ENCODE measurements at places on chromosomes 11 and 22. TPM values are rescaled to one million over a fixed set of nuclear protein-coding genes. Genes with fewer than 3 reads are reported as not detected.

DNA sequence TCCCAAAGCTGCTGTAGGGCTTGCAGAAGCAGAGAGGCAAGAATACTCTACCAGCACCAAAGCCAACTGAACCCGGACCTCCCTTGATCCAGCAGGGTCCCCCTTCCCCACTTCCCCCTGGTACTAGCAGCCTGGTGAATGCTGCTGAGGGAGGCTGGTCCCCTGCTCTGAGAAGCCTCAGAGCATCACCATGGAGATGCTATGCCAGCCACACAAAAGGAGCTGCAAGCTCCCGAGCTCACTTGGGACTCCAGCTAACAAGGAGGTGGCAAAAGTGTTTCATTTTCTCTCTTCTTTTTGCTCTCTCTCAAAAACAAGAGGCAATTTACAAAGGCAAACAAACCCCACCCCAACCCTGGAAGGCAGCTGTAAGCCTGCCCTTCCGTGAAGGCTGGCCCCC is 509.8 kb downstream of the BUD13 start:
- DNase-seq, result no peak
- H3K27ac ChIP-seq, result no peak overlapping the region
- H3K36me3 ChIP-seq, result no peaks in the 10 kb centered on the region
- H3K4me1 ChIP-seq, result no peaks in the 10 kb centered on the region
- no peak overlapping the region for H3K4me3 ChIP-seq

GRCh38 chr11:120539667-120540369 is 28.3 kb downstream of the GRIK4 start:
- H3K27ac ChIP-seq, result no peak overlapping the region
- no peaks in the 10 kb centered on the region for H3K36me3 ChIP-seq
- no peak overlapping the region for H3K4me3 ChIP-seq

DNA sequence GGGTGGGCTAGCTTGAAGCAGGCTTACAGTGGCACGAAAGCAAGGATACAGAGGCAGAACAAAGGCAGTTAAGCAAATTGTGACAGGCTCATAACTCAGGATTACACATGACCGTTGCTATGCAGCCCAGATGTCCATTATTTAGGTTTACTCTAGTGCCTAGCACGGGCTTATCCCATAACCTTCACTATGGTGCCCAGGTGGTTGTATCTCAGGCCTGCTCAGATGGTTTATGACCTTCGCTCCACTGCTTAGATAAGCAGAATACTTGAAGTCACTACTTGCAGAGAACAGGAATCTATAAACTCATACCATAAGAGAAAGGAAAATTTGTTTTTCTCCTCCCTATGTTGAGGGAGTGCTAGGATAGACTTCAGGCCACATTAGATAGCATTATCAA is 9.0 kb downstream of the OR6M1 start:
- no peak overlapping the region for H3K4me3 ChIP-seq
- peaks cover 7% of the 10 kb centered on the region for H3K4me1 ChIP-seq
- no peak overlapping the region for H3K27ac ChIP-seq
- DNase-seq, result no peak
- H3K27me3 ChIP-seq, result no peaks in the 10 kb centered on the region
- peaks cover 10% of the 10 kb centered on the region for H3K36me3 ChIP-seq

DNA sequence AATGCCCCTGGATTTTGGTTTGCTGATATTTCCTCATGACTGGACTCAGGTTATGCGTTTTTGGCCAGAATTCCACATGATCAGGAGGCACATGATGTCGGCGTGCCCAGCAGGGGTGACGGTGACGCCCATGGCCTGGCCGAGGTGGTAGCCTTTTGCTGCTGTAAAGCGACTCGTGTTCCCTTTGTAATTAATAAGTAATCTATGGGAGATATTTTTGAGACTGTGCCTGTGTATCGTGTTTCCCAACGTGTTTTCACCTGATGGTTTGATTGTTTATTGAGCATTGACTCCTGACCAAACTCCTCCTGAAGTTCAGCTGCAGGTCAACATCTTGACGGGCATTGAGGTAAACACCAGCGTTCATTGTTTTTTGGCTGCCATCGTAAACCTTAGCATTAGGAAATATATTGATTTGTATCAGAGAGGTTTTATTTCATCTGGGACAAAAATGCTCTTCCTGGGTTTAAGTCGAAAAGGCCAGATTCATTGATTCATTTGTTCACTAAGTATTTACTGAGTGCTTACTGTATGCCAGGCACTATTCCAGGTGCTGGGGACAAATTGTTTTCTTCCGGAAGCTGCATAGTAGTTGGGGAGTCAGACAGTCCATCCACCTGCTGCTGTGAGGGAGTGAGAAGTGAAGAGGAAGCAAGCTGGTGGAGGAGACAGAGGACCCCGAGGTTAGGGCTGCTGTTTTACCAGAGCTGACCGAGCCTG is 23.6 kb downstream of the DCPS start:
- DNase-seq, result no peak
- no peaks in the 10 kb centered on the region for H3K36me3 ChIP-seq
- no peak overlapping the region for H3K27ac ChIP-seq
- H3K4me3 ChIP-seq, result no peak overlapping the region
- H3K27me3 ChIP-seq, result no peaks in the 10 kb centered on the region
- H3K4me1 ChIP-seq, result no peaks in the 10 kb centered on the region

- no peaks in the 10 kb centered on the region for H3K36me3 ChIP-seq
- H3K4me3 ChIP-seq, result no peak overlapping the region
- no peak overlapping the region for H3K27ac ChIP-seq
- no peak for DNase-seq
- peaks cover 12% of the 10 kb centered on the region for H3K4me1 ChIP-seq
Measured at GRCh38 chr11:122116591-122116990, 576 bp upstream of the BLID start.

GRCh38 chr22:46638601-46639431 is 18.6 kb downstream of the GRAMD4 start:
- no peak overlapping the region for H3K27ac ChIP-seq
- H3K27me3 ChIP-seq, result no peaks in the 10 kb centered on the region
- H3K36me3 ChIP-seq, result no peaks in the 10 kb centered on the region
- no peaks in the 10 kb centered on the region for H3K4me1 ChIP-seq
- H3K4me3 ChIP-seq, result no peak overlapping the region

DNA sequence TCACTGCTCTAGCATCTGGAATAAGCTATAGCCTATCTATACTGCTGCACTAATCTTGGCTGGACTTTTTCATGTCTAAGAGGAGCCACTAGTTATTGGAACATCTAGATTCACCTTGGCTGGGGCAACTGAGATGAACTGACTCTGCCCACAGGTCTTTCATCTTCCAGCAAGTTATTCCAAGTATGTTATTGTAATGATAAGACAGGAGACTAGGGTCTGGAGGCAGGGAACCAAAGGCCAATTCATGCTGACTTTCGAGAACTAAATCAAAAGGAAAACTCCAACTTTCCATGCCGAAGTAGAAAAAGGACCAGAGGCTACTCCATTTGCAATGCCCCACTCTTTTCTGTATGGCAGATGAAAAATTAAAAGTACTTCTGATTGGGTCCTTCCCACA is 1243.0 kb upstream of the RAG2 start:
- no peaks in the 10 kb centered on the region for H3K4me1 ChIP-seq
- H3K27ac ChIP-seq, result no peak overlapping the region
- no peaks in the 10 kb centered on the region for H3K27me3 ChIP-seq
- H3K36me3 ChIP-seq, result no peaks in the 10 kb centered on the region

GRCh38 chr11:128828350-128828749 is 38.7 kb downstream of the KCNJ1 start:
- no peak overlapping the region for H3K4me3 ChIP-seq
- no peak for DNase-seq
- no peak overlapping the region for H3K27ac ChIP-seq
- H3K36me3 ChIP-seq, result no peaks in the 10 kb centered on the region

DNA sequence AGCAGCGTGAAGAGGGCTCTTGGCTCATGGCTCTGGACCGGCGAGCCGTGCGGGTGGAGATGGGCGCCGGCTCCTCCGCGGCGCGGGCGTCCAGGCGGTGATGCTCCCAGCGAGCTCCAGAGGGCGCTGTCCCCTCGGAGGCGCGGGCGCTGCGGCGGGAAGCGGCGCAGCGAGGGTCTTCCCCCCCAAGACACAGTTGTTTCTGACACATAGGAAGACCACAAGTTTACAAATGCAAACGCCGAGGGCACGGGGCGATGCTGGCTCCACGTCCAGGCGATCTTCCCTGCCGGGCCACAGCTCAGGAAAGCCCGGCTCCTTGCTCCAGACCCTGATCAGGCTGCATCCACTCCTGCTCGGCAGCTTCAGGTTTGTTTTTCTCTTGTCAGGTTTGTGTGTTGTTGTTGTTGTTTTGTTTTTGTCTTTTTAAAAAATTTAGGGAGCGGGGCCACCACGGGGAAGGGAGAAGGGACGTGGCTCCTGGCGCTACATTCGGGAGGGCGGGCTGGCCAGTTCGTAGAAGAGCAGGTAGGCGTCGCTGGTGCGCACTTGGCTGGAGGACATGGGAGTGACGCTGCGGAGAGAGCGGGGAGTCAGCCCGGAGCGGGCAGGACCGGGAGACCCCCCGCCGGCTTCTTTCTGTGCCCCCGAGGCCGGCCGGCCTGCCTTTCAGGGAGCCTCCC is 10.0 kb upstream of the MFRP start:
- no peaks in the 10 kb centered on the region for H3K36me3 ChIP-seq
- peaks cover 26% of the 10 kb centered on the region for H3K4me1 ChIP-seq
- H3K27ac ChIP-seq, result no peak overlapping the region
- DNase-seq, result peak; percentile 97

GRCh38 chr11:130674686-130675308 is 226.4 kb downstream of the ADAMTS15 start:
- DNase-seq, result no peak
- H3K27ac ChIP-seq, result no peak overlapping the region
- H3K36me3 ChIP-seq, result no peaks in the 10 kb centered on the region
- peaks cover 6% of the 10 kb centered on the region for H3K4me1 ChIP-seq
- no peak overlapping the region for H3K4me3 ChIP-seq
- H3K27me3 ChIP-seq, result no peaks in the 10 kb centered on the region

The CRYBB3 gene
- total RNA-seq, result not detected

The PNPLA3 gene
- 23.4 TPM for total RNA-seq

The GGT1 gene
- 7.4 TPM for total RNA-seq

The WT1 gene
- 0.21 TPM for total RNA-seq

The NNMT gene
- not detected for total RNA-seq

The SLC22A6 gene
- not detected for total RNA-seq

The SHANK2 gene
- total RNA-seq, result 73.1 TPM
